ENCODE measurements at places on chromosomes 3 and 15. TPM values are rescaled to one million over a fixed set of nuclear protein-coding genes. Genes with fewer than 3 reads are reported as not detected.

ALDH1L1 gene
- total RNA-seq: 46.9 TPM

UACA gene
- 59.9 TPM for total RNA-seq

RARRES1 gene
- 20.5 TPM for total RNA-seq

MESD gene
- 21.9 TPM for total RNA-seq

CRYGS gene
- 4.4 TPM for total RNA-seq

PHLDB2 gene
- total RNA-seq: 42.7 TPM

CPNE9 gene
- not detected for total RNA-seq

ATP13A5 gene
- not detected for total RNA-seq

EPM2AIP1 gene
- 10.5 TPM for total RNA-seq

LRRIQ4 gene
- total RNA-seq: 1.3 TPM

MCTP2 gene
- total RNA-seq: 5.7 TPM

TPRG1 gene
- 1.9 TPM for total RNA-seq

RHOA gene
- total RNA-seq: 413 TPM

CCDC39 gene
- not detected for total RNA-seq

PLCL2 gene
- total RNA-seq: 4.6 TPM

GOLGA6D gene
- not detected for total RNA-seq

ACAA1 gene
- total RNA-seq: 65.8 TPM

IL17RB gene
- total RNA-seq: not detected

- DNase-seq: no peak
These were observed 853.4 kb downstream of the IGSF11 start for GRCh38 chr3:118181274-118181673.

DNA sequence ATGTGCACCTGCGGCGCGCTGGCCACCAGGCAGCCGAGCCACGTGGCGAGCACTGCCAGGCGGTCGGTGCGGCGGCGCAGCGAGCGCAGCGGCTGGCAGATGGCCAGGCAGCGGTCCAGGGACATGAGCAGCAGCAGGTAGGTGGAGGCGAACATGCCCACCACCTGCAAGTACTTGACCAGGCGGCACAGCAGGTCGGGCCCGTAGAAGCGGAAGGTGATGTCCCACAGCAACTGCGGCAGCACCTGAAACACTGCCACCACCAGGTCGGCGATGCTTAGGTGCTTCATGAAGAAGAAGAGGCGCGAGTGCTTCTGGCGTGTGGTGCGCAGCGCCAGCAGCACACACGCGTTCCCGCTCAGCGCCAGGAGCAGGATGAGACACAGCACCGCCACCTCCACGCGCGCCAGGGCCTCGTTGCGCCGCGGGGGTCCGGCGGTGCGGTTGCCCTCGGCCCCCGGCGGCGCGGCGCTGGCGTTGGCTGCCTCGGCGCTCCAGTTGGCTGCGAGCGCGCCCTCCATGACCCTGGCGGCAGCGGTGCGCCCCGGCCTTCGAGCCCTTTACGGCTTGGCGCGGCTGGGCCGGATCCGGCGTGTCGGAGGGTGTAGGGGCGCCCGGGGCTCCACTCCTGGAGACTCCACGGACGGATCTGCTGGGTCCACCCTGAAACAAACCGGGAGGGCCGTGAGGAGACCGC lies 1.6 kb downstream of the OXTR start:
- no peak for DNase-seq

DNA sequence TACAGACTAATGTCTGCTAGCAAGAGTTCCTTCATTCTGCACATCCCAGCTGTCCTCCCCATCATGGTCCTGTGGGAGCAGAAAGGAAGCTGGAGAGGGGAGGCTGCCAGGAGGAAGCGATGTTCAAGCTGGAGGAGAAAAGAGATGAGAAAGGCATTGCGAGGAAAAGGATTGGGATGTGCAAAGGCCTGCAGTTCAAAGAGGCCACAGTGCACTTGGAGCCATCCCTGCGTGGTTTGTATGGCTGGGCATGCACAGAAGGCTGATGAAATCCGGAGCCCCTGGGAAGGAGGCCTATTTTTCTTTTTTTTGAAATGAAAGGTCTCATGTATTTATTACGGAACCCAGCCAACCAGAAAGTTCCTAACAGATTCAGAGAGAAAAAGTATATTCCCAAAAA lies 22.8 kb downstream of the AMOTL2 start:
- DNase-seq: no peak

DNA sequence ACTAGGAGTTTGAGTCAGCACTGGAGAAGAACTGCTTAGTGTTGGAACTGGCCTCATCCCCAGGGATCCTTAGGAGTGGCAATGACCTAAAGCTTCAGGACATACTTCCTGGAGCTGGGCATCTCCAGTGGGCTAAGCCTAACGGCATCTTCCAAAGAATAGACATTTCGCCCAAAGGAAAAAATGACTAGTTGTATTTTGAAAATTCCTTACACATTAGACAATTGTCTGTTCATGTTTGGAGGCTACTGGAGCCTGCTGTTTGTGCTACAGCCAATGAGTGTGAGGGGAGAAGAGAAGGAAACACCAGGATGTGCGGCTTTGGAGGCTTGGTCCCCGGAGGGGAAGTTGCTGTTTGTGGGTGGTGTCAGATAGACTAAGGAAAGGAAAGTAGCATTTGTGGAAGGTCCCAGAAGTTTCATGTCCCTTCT lies 77.6 kb downstream of the POLR2M start:
- DNase-seq: no peak

DNA sequence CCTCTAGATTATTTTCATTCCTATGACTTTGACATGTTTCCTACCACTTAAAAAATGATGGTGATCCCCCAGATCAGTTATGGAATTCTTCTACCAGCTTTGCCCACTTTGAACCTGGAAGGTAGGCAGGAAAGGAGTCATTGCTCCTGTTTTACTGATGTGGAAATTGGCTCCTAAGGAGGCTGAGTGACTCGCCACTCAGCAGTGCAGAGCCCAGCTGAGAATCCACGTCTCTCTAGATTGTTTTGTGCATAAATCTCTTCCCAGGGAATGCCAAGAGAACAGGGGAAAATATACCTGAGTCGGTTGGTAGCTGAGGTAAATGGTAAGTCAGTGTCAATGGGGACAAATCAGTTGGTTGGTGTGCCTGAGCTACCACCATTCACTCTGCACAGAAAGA lies 4.7 kb downstream of the LTF start:
- DNase-seq: no peak

DNA sequence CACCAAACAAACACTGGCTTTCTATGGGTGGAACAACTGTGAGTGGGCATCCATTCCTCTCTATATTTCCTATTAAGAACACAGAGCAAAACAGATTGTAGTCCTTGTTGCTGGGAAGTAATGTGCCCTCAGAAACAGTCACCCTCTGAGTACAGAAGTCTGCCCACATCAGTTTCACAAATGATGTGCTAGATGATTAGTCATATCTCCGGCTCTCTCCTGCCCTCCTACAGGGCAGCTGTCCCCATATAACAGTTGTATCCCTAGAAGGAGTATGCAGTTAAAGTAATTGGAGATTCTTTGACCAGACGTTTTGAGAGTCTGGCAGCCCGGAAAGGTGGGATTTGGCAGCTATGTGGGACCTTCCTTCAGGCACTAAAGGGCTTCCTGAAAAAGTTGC lies 159.9 kb downstream of the APBA2 start:
- DNase-seq: no peak

GRCh38 chr3:67567893-67568292 lies 86.5 kb downstream of the SUCLG2 start:
- DNase-seq: no peak

DNA sequence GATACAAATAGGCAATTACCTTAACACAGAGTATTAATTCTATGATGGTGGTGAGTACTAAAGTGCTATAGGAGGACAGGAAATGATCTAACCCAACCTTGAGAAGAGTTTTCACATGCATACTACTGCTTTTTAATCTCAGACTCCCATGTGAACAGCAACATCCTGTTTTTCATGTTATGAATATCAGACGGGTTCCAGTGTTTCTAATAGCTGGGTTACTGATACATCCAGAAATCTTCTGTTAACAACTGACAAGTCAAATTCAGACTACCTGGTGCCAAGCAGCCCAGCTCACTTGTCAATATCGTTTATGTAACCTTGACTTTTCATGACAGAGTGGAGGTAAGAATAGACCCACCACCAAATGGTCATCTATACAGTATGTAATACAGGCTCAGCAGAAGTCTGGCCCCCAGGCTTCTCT lies 220.2 kb upstream of the COL8A1 start:
- DNase-seq: no peak

DNA sequence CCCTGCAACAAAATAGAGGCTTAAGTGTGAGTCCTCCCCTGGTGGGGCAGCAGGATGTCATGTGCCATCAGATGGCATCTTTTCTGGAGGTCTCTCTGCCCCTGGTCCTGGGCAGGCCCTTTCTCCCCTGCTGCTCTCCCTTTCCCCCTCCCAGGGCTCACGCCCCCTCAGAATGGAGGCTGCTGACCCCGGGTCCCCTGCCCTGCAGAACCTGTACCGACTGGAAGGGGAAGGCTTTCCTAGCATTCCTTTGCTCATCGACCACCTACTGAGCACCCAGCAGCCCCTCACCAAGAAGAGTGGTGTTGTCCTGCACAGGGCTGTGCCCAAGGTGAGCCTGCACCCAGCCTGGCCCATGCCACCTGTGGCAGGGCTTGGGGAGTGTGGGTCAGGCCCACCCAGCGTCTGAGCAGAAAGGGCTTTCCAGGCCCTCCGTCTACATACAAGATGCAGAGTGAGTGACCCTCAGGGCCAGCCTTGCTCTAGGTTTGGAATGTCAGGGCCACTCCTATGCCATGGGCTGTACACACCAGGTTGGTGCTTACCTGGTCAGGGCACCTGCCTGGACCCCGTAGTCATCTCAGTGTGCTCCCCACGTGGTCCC lies 7.1 kb downstream of the FES start:
- DNase-seq: no peak

DNA sequence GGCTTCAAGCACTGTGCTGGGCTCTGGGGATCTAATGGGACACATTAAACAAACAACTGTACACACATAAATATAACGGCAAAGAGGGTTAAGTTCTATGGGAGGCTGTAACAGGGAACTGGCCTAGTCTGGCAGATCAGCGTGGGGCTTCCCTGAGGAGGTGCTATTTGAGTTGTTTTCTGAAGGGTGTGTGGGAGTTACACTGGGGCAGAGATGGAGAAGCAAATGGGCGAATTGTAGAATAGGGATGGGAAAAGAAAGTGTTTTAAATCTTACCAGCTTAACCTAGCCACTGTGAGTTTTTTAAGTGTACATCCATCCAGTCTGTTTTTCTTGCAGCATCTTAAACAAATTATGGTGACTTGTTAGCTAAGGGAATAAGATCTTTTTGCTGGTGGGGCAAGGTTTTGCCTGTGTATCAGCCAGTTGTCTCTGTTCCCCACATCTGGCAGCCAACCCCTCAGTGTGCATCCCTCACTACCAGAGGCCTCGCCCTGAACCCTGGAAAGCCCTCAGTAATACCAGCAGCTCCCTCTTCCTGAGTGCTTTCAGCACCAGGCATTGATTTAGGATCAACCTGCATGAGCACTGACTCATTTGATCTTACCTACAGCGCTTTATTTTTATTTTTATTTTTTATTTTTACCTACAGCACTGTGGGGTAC lies 10.9 kb upstream of the IL16 start:
- DNase-seq: no peak

GRCh38 chr15:92140796-92141195 lies 252.9 kb upstream of the ST8SIA2 start:
- DNase-seq: peak; percentile 75

- DNase-seq: no peak
These were observed 46.5 kb downstream of the MSL2 start for GRCh38 chr3:136149667-136150066.

DNA sequence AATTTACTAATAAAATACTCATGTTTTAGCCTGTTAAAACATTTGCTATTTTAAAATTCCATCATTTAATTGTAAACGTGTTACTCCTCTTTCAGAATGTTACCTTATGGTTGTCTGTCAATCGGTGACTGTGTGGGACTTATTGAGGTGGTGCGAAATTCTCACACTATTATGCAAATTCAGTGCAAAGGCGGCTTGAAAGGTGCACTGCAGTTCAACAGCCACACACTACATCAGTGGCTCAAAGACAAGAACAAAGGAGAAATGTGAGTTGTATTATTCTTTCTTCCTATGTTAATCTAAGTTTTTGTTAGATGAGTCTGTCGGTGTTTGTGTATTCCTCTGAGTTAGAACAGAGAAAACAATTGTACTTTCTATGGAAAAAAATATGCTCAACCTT lies 21.7 kb downstream of the KCNMB3 start:
- no peak for DNase-seq

GRCh38 chr3:141288336-141288990 lies 56.8 kb downstream of the PXYLP1 start:
- DNase-seq: no peak

GRCh38 chr15:72463702-72464101 lies 10.4 kb upstream of the ARIH1 start:
- DNase-seq: no peak

- no peak for DNase-seq
These were observed 508.0 kb downstream of the FOXP1 start for GRCh38 chr3:71075494-71075893.

- no peak for DNase-seq
These were observed 313.3 kb downstream of the SATB1 start for GRCh38 chr3:18111796-18112232.

DNA sequence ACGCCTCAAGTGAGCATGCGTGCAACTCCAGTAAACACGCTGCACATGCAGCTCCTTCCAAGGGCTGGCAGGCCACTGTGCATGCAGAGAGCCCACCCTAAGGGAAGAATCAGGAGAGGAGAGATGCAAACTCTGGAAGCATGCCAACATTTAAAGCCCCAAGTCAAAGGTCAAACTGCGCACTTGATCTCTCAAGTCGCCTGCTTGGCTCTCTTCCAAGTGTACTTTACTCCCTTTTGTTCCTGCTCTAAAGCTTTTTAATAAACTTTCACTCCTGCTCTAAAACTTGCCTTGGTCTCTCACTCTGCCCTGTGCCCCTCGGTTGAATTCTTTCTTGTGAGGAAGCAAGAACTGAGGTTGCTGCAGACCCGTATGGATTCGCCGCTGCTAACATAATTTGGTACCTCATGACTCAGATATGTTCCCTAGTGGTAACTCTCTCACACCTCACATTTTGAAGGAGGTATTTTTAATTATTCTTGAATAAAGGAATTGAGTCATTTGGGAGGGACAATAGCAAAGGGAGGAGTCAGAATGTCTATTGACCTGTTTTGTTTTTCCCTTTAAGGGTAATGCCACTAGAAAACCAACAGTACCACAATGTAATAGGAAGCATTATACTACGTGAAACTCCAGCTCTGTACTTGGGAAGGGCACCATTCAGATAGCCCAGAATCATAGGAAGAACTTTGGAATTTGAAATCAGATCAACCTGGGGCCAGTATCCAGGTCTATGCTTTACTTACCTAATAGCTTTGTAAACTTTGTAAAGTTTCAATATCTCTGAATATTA lies 19.6 kb upstream of the DGKG start:
- DNase-seq: no peak

DNA sequence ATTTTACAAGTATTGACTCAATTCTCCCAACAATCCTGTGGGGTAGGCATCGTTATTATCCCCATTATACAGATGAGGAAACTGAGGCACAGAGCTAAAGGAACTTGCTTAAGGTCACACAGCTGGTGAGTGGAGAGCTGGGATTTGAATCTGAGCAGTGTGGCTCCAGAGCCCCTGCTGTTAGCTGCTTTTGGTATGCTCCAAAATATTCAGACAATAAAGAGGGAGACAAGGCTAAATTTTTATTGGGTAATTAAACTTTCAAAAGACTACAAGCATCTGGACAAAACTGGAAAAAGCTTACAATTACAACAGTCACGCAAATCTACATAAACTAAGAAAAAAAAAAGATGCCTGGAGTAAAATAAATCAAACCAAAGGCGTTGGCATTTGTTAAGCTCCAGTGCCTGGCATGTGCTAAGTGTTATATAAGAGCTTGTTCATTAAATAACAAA lies 27.7 kb downstream of the CCDC13 start:
- DNase-seq: no peak

GRCh38 chr3:194740859-194741491 lies 55.3 kb downstream of the FAM43A start:
- DNase-seq: peak; percentile 86

GRCh38 chr3:28590860-28591259 lies 242.2 kb upstream of the AZI2 start:
- DNase-seq: no peak
